Esophagus muscularis mucosa (tissue), 4 donors: ENCODE measurements at places on chromosomes 2 and 18. TPM values are rescaled to one million over a fixed set of nuclear protein-coding genes. Genes with fewer than 3 reads are reported as not detected.

The MYL12A gene
- 451 TPM for total RNA-seq

The DYNAP gene
- not detected for total RNA-seq

The RGPD8 gene
- total RNA-seq = 15.8 TPM

The TMEM198 gene
- 3.8 TPM for total RNA-seq

The ABCG8 gene
- not detected for total RNA-seq

The COBLL1 gene
- 66.0 TPM for total RNA-seq

The SEPTIN10 gene
- total RNA-seq = 167 TPM

DNA sequence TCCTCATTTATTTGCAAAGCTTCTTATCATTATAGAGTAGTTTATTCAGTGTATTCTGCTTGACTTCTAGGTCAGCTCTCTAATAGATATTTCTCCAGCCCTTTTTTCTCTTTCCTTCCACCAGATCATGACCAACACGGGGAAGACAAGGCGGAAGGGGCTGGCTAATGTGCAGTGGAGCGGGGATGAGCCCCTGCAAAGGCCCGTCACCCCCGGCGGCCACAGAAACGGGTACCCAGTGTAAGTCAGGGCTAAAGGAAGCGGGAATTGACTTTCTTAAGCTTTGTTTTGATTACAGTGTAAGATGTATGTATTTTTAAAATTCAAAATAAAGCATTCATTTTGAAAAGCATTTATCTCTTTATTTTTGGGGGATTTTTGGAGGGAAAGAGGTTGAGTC lies 50.7 kb upstream of the B3GNT7 start:
- no peak for DNase-seq

DNA sequence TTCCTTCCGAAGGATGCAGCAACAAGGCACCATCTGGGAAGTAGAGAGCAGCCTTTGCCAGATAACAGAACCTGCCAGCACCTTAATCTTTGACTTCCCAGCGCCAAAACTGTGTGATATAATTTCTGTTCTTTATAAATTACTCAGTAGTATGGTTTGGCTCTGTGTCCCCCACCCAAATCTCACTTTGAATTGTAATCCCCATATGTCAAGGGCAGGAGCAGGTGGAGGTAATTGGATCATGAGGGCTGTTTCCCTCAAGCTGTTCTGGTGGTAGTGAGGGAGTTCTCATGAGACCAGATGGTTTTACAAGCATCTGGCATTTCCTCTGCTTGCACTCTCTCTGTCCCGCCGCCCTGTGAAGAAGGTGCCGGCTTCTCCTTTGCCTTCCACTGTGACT lies 899.9 kb downstream of the TRIB2 start:
- no peak for DNase-seq

- no peak for DNase-seq
These were observed 79.8 kb downstream of the VSNL1 start for GRCh38 chr2:17620280-17620679.

DNA sequence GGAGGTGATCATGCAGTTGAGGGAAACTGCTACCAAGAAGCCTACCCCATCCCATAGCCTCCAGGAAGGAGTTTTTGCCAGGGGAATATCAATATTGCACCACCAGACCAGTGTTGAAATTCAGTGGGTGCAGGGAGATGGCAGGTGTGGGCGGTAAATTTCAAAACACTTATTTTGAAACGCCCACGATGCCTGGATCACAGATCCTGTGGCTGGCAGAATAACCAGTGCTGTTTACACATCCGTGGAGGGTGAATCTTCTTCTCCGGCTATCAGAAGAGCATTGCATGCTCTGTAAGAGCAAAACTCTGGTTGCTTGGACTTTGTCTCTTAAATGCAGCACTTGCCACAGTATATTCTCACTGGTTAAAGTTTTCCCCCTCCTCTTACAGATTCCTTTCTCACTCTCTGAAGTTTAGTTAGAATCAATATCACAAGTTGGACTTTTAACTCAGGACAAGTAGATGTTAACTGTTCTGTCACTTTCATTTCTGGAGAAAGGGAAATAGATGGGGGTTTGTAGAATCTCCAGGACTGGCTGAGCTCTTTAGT lies 70.5 kb upstream of the ZCCHC2 start:
- peak; percentile 64 for DNase-seq

DNA sequence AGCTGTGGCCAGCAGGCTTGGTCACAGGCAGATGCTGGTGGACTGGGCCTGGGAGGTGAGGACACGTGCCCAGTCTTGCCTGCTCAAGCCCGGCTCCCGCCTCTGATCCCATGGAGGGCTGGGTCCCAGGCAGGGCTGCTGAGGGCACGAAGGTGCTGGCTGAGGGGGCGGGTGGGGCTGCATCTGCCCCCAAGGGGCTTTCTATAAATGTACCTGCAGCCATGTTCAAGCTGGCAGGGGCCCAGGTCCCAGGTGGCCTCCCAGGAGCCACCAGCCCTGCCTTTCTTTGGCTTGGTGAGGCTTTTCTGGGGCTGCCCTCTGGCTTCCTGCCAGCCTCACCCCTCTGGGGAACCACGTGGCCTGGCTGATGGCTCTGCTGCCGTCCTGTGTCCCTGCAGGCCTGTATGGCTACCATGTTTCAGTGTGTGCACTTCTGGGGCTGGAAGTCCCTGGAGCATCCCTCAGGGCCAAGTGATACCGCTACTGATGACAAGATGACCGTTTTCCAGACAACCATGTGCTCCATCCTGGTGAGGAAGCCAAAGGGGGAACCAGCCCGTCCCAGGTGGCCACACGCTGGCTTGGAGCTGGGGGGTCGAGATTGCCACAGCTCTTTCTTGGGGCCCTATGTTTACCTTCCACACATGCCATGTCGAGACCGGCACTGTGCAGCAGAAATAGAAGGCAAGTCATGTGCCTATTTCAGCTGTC lies 23.2 kb downstream of the HJURP start:
- no peak for DNase-seq

- no peak for DNase-seq
These were observed 507.9 kb downstream of the TXNL1 start for GRCh38 chr18:56130481-56130880.

- no peak for DNase-seq
These were observed 113.2 kb upstream of the CHST9 start for GRCh38 chr18:27298214-27298804.

GRCh38 chr18:57748770-57749603 lies 54.1 kb downstream of the ATP8B1 start:
- no peak for DNase-seq

DNA sequence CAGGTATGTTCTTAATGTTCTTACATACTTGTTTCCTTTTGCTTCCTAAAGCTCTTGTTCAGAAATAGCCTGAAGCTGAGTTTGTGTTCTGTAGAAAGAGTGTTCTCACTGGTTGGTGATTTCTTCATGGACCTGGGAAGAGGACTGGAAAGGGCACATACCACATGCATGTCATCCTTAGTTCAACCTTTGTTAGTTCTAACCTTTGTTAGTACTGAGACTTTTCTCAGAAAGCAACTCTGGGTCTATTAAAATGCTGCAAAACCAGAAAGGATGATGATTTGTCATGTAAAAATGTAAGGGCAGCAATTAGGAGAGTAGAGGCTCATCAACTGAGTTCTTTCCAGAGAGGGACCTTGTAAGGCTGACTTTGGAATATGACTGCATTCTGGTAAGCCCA lies 2.5 kb upstream of the FAP start:
- DNase-seq = no peak

DNA sequence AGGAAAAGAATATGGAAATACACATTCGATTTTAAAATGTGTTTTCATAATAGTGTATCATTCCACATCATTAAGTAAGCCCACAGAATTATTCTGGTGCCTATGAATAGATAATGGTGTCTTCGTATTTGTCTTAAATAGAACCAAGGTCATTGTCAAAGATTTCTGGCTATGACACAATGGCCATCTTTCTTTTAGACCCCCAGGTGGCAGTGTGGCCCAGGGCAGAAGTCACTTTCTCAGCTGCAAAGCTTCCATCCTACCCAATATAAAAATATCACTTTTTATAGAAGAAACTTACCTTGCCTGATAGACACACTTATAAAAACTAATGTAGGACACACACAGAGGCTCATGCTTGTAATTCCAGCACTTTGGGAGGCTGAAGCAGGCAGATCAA lies 57.5 kb downstream of the ZRANB3 start:
- DNase-seq = no peak

DNA sequence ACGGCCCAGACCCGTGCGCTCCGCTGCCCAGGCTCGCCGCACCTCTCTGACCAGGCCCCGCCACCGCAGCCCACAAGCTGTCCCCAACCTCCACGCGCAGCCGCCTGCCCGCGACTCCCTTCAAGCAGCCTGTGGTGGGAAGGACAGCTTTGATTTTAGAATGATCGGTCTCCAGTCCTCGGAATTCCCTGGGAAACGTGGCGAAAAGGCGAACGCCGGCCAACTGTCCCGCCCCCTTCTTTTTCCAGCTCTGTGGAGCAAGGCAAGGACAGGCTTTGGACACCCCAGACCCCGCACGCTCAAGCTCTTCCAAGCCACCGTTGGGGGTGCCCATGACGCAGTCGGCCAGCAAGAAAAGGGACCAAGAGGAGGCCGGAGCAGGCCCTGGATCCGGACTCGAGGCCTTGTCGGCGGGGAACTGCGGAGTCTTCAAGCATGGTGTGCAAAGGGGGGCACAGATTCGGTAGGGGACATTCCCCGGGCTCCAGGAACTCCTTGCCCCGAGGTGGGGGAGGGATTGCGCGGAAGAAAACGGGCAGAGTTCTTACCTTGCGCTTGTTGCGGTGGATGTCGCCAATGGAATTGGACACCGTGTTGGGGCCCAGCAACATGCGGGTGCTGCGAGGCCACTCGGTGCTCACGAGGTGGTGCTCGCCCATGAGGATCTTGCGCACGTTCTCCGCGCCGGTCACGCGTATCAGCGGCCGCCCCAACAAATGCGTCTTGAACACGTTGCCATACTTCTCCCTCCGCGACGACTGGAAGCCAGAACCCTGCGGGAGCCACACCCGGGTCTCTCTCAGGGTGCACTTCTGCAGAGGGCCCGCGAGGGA lies 4.0 kb downstream of the CYP26B1 start:
- DNase-seq = no peak

DNA sequence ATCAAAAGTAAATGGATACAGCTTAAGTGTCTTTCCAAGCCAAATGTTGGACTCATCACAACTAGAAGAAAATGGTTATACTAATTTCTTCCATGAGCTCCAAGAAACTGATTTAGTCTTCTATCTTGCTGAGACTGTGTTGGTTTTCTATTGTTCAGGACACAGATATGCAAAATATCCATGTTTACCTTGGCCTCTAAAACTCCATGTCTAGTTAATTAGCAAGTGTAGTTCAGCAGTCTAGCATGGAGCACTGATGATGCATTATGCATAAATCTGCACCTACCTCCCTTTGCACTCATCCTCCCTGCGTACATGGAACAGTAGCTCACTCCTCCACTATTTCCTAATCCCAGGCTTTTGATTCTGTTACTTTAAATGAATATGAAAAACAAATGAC lies 731.4 kb upstream of the CHAC2 start:
- DNase-seq = no peak

DNA sequence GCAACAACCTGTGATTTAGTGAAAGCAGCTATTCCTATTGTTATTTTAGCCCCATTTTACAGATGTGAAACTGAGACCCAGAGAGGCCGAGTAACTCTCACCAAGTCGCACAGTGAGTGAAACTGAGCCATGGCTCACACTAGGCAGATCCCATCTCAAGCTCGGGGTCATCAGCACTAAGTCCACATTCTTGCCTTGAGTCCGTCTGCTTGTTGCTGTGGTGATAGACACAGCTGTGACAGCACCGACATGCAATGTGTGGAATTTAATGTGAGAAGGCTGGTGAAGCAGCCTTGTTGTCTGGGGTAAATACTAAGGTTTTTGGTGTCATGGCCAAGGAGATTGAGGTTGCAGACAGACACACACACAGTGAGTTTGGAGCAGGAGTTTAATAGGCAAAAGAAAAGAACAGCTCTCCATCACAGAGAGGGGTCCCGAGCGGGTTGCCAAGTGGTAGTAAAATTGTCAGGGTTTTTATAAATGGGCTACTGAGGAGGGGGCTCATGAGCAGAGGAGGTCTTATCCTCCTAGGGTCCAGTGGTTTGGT lies 40.2 kb upstream of the GMCL1 start:
- DNase-seq = no peak

DNA sequence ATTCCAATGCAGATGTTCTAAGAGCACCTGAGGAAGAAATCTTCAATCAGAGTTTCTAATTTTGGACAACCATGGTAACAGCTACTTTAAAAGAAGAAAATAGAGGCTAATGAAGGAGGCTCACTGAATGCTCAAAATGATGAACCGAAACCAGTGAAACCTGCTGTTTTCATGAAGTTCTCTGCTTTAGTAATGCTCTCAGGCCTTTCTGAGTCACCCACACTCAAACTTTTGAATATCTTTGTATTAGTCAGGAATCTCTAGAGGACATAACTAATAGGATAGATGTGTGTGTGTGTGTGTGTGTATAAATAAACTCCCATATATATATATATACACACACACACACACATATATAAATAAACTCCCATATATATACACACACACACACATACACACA lies 76.9 kb upstream of the RIT2 start:
- no peak for DNase-seq

- DNase-seq = no peak
These were observed 139.9 kb downstream of the MCFD2 start for GRCh38 chr2:46775722-46776121.

- peak; percentile 89 for DNase-seq
These were observed 4.4 kb upstream of the NEU4 start for GRCh38 chr2:241804326-241805229.

- no peak for DNase-seq
These were observed 16.9 kb upstream of the TUBB6 start for GRCh38 chr18:12291161-12291560.

GRCh38 chr2:212473211-212473610 lies 65.4 kb downstream of the ERBB4 start:
- DNase-seq = no peak

DNA sequence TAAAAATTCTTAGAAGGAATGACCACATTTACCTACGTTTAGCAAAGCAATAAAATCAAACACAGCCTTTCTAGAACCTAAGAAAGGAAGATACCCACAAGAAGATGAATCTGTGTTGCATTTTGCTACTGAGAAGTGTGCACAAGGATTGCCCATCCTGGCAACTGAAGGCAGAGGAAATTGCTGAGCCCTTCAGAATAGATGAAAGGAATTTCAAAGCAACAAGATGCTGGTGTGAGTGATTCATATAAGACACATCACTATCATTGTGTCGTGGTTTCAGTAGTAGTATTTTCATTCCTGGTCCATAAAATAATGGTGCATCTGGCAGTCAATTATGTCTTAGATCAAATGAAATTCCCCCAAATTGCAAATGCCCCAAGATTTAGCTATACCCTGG lies 48.4 kb upstream of the ANKRD44 start:
- no peak for DNase-seq

DNA sequence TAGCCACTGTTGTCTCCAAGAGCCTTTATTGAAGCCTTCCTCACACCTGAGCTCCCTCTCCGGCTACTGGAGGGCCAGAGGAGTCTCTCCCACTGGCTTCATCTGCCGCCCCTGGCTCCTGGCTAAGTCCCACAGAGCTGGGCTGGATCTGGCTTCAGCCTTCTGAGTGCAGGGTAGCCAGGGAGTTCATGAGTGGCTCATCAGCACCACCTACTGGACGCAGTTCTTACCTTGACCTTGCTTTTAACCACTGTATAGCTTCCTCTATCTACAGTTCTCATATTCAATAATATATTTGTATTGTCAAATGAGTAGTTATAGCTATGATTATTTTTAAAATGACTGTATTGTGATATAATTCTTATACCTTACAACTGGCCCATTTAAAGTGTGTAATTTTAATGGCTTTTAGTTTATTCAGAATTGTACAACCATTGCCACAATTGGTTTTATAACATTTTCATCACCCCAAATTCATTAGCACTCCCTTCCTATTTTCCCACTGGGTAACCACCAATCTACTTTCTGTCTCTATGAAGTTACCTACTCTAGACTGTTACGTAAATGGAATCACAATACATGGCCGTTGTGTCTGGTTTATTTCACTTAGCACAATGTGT lies 17.7 kb downstream of the CNDP1 start:
- peak; percentile 95 for DNase-seq

- no peak for DNase-seq
These were observed 101.7 kb upstream of the FZD7 start for GRCh38 chr2:201931951-201932350.
